NCI-H774 (cell line): ENCODE measurements at places on chromosomes 4 and X.

GRCh38 chr4:152348670-152349069 is 187.2 kb downstream of the FBXW7 start:
- DNase-seq, result no peak

DNA sequence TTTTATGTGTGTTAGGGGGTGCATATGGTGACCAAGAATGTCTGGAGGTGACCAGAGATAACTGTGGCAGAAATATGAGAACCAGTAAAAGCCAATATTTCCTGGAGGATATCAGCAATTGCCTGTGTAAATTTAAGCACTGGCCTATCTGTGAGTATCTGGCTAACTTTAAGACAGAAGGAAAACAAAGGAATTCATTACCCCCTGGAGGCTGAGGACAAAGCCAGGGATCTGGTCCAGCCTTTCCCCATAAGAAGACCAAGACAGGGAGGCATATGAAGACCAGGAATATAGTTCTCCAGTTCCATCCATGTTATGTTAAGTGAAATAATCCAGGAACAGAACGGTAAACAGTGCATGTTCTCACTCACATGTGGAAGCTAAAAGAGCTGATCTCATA is 49.2 kb downstream of the MFAP3L start:
- no peak for DNase-seq

- DNase-seq, result no peak
Observed at GRCh38 chrX:78111140-78111931, 7.3 kb downstream of the PGK1 start.

GRCh38 chr4:178347111-178347510 is 904.9 kb upstream of the AGA start:
- no peak for DNase-seq

GRCh38 chr4:122711919-122712318 is 20.6 kb upstream of the BBS12 start:
- no peak for DNase-seq

- DNase-seq, result no peak
Observed at GRCh38 chrX:1592470-1593142, 1.2 kb downstream of the AKAP17A start.

- no peak for DNase-seq
Observed at GRCh38 chr4:8356856-8357255, 83.7 kb downstream of the ACOX3 start.

- no peak for DNase-seq
Observed at GRCh38 chr4:76802236-76803021, 95.5 kb downstream of the SOWAHB start.

GRCh38 chrX:69627744-69628143 is 11.8 kb downstream of the EDA start:
- DNase-seq, result no peak

GRCh38 chrX:12138361-12139313 is at the start of gene FRMPD4:
FRMPD4 (plus strand) TSS chrX:12138473; CDS start chrX:12138972, 499 bp downstream.
- DNase-seq, result peak; percentile 1

GRCh38 chr4:41095973-41096372 is 118.4 kb downstream of the APBB2 start:
- no peak for DNase-seq

GRCh38 chrX:120857240-120857639 is 18.4 kb downstream of the CT47B1 start:
- no peak for DNase-seq

DNA sequence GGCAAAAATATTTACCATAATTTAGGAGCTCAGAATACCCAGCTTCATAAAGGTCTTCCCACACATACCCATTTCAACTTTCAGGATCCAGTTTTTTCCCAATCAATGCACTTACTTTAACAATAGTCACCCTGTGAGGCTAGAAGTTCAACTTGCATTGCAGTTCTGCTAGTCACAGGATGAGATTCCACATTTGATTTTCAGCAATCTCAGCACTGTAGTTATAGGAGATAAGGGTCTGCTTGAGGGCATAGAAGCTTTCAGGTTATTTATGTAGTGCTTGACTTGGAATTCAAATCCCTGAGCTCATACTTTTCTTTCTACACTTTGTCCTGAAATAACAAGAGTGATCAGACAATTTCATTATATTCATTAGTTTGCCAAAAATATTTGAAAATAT is 78.3 kb upstream of the IL2 start:
- DNase-seq, result no peak

DNA sequence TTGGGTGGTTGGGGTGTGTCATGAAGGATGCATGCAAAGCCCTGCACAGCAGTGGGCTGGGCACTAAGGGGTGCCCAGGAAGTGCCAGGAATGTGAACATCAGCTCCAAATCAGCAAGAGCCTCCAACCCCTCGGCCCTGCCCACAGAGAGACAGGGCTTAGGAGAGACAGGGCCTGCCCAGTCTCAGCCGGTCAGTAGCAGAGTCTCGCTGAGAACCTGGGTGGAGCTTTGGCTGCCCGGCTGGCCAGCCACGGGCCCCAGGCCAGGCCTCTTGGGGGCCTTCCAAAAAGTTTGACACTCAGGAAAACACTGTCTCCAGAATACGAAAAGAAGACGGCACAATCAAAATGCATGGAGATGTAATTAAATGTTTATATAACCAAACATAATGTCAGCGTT is 4.3 kb upstream of the MXD4 start:
- no peak for DNase-seq

DNA sequence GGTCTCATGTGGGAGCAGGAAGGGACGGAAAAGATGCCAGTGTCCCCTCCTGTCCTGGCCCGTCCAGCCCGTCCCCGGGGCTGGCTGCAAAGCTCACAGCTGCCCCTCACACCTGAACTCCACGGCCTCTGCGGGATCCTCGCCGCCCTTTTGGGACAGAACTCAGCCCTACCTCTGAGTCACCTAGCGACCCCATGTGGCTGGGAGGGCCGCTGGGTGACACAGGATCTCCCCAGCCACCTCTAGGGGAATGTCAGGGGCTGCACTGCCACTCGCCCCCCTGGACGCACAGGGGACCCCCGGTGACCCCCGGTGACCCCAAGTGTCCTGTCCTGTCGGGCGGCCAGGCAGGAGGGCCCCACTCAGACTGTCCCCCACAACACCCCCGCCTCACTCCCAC is 748 bp downstream of the FAM9B start:
- DNase-seq, result no peak

DNA sequence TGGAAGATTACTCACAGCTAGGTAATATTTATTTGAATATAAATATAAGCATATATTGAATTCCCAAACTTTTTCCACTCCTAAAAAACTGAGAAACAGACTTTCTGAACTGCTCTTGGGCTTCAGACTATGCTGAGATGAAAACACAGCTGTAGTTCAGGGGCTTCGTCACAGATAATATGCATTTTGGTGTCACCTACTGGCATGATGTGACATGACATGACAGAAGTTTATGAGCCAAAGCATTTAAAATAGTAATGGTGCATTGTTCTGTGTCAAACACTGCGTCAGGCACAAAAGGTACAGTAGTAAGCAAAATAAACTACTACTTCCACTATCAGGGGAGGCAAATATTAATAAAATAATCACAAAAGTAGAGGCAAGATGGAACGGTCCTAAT is 171.3 kb downstream of the BTC start:
- DNase-seq, result no peak

GRCh38 chr4:27966664-27967063 is 1106.0 kb downstream of the STIM2 start:
- no peak for DNase-seq

GRCh38 chr4:185504098-185505047 is 30.9 kb downstream of the PDLIM3 start:
- DNase-seq, result no peak

- no peak for DNase-seq
Observed at GRCh38 chr4:176193126-176193525, 2.3 kb downstream of the SPATA4 start.

- no peak for DNase-seq
Observed at GRCh38 chrX:13142891-13143290, 98.5 kb upstream of the FAM9C start.

- DNase-seq, result no peak
Observed at GRCh38 chr4:38075370-38076152, 115.4 kb downstream of the PTTG2 start.

GRCh38 chrX:1661048-1661921 is 46.4 kb downstream of the ASMT start:
- no peak for DNase-seq

DNA sequence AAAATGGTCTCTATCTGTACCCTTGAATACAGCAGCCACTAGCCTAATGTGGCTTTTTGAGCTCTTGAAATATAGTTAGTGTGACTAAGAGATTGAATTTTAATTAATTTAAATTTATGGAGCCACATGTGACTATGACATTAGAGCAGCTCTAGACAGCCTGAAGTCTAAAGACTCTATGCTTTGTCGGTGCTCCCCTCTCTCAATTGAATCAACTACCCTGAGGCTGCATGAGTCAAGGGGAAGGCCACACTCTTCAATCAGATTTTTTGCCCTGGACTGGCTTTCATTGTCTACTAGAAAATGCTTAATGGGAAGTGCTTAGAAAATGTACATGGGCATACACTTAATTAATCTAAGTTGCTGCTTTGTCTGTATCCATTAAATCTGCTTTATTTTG is 11.7 kb downstream of the TLR7 start:
- DNase-seq, result no peak

DNA sequence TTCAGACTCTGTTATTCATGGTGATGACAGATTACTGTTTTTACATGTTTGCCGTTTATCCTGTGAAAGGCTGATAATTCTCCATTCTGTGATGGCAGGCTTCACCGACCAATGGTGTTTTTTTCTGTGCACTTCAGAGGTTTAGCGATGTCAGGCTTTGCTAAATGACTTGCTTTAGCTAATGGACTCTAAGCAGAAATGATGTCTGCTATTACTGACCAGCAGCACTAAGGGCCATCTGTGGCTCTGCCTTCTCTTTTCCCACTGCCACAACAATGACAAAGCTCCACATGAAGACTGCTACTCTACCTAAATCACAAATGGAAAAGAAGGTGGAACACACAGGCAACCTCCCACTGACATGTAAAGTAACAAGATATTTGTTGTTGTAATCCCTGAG is 68.4 kb upstream of the ALB start:
- no peak for DNase-seq

DNA sequence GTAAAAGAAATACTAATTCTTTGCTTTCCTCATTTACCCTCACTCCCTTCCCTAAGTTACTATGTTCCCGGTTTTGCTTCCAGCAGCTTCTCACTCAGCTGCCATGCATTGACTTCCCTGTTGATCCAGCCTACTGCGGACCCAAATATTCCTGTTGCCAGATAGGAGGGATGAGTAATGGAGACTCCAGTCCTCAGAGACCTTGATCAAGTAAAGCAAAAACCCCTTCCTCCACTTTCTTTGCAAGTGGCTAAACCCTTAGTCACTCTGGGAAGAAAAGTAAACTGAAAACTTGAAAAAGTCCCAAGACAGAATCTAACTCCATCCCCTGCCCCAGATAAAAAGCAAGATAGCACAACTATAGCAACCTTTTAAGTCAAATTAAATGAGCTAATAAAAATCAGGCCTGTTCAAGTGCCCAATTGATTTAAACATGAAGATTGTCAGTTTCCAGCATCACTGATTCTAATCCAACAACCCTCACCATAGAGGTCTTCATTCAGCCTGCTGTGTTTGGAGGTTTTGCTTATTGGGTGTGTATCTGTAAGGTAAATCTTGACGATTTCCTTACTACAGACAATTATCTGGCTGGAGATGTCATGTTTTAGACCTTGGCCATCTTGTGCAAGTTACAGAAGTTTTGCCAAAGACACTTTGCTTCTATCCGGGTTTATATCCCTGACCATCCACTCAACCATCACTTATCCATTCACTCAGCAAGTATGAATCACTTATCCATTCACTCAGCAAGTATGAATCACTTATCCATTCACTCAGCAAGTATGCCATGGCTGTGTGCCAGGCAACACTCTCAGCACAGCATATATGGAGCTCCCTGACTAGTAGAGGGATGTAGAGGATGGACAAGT is 17.6 kb downstream of the FGFBP1 start:
- peak; percentile 9 for DNase-seq

- DNase-seq, result no peak
Observed at GRCh38 chr4:24372881-24373280, 211.5 kb downstream of the DHX15 start.

DNA sequence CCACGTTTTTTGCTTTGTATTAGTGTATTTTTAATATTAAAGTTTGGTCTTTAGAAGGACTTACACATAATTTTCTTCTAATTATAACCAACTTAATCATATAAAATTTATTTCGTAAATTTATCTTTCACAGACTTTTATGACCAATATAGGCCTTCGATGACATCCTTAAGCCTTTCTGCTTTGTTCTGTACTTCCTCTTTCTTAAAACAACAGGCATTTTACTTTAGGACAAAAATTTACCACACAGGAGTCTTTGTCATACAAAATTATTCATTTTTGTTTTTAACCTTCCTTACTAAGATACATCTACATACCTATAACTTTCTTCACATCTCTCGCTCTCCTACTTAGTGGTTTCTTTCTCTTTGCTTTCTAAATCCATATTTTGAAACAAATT is 56.3 kb downstream of the RGS12 start:
- no peak for DNase-seq

DNA sequence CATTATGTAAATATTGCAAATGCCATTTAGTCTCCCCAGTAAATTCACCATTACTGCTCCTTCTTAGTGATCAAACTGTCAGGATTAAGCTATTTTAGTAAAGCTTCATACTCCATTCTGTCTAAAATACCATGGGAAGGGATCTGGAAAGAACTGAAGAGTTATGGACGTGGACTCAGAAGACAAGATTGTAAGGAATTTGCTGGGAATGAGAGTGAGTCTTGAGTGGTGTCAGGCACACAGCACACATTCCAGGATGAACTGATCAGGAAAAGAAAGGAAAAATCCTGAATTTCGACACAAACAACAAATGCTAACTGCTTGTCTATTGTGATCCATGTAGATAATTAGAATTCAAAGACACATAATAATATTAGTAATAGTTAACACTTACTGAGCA is 311.0 kb downstream of the CENPC start:
- DNase-seq, result no peak

DNA sequence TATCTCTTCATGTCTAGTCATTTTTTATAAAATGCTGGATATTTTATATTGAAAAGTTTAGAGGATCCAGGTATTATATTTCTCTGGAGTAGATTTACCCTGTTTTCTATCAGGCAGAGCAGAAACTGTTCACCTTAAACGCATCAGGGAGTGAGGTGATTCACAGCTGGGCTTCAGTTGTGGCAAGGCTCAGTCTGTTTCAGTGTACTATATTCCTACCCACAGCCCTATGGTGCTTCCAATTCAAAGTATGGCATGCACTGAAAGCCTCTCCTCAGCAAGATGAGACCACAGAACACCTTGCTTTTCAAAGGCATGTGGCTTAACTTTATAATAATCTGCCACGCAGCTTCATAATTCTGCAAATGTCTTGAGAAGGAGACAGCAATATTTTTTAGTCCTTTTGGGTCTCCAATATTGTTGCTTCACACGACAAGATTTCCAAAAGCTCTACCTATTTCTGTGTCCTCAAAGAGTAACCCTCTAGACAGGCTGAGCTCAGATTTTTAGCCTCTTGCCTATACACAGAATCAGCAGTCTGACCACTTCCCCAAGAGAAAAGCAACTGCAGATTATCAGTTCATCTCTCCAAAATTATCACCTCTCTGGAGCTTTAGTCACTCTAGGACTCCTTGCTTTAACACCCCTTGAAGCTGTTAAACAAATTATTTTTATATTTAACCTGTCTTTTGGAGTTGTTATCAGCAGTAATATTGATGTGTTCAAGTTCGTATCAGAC is 24.4 kb downstream of the PRDM5 start:
- no peak for DNase-seq
